ENCODE measurements at places on chromosomes 1 and 21.

DNA sequence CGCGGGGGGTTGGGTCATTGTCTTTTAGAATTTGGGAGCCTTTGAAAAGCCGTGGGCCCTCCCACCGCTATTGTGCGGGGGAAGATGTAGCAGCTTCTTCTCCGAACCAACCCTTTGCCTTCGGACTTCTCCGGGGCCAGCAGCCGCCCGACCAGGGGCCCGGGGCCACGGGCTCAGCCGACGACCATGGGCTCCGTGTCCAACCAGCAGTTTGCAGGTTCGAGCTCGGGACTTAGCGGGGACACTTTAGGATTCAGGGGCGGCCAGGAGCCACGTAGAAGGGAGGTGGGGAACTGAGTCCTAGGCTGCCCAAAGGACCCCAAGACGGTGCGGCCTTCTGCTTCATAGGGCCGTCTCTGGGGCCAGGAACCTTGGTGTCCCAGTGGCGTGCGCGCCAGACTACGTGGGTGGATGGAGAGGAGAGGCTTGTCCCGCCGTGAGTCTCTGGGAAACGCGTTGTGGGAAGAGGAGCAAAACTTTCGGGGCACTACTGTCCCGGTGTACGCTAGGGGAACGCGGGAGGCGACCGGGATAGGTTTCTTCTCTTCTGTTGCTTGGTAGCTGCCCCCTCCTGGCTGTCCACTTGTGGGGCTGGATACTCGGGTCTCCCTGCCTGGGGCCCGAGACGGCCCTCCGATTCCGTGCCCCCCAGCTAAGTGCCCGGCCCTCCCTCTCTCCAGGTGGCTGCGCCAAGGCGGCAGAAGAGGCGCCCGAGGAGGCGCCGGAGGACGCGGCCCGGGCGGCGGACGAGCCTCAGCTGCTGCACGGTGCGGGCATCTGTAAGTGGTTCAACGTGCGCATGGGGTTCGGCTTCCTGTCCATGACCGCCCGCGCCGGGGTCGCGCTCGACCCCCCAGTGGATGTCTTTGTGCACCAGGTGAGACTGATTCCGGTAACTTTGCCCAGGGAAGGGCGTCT lies at the start of gene LIN28A:
Gene LIN28A, plus strand, starts transcription at position 112 of the 918 bp plus-strand sequence. Its CDS starts 75 bp downstream, at position 187.
- no peak for DNase-seq

DNA sequence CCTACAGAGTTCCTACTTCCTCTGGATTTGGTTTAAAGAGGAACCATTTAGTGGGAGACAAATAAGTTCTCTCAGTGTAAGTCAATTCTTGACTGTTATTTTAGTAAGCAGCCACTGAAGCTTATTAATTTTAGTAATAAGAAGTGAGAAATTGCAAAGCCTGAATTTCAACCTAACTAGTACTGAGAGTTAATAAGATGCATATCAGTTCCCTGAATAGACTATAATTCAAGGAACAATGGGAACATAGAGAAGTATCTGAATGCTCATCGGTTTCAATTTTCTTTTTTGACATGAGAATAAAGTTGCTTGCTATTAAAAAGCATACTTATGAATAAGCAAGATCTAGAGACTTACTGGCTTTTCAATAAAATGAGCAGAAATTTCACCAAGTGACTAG lies 8.0 kb upstream of the PPT1 start:
- no peak for DNase-seq

GRCh38 chr1:223724376-223724775 lies 12.0 kb downstream of the CAPN2 start:
- no peak for DNase-seq

GRCh38 chr1:175390522-175391254 lies 198.1 kb upstream of the KIAA0040 start:
- DNase-seq: no peak

DNA sequence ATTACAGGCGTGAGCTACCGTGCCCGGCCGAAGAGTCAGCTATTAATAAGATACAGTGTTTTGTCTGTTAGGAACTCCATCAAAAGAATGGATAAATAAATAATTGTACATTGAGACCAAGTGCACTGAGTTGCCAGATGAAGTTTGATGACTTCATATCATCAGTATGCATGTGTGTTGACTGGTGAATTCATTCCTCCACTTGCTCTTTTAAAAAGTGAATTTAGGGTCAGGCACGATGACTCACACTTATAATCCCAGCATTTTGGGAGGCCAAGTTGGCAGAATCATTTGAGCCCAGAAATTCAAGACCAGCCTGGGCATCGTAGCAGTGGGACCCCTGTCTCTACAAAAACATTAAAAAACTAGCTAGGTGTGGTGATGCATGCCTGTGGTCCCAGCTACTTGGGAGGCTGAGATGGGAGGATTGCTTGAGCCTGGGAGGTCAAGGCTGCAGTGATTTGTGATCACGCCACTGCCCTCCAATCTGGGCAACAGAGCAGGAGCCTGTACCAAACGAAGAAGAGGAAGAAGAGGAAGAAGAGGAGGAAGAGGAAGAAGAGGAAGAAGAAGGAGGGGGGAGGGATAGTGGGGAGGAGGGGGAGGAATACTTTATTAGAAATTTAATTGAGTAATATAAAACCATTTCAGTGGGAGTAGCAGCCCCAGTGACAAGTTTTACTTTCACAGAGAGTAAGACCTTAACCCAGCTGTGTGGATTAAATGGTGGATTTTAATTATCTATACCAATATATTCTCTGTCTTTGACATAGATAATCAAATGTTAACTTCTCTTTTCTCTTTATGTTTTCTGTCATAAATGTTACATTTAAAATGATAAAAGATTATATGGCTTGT lies 74.9 kb downstream of the CCDC18 start:
- peak; percentile 25 for DNase-seq

DNA sequence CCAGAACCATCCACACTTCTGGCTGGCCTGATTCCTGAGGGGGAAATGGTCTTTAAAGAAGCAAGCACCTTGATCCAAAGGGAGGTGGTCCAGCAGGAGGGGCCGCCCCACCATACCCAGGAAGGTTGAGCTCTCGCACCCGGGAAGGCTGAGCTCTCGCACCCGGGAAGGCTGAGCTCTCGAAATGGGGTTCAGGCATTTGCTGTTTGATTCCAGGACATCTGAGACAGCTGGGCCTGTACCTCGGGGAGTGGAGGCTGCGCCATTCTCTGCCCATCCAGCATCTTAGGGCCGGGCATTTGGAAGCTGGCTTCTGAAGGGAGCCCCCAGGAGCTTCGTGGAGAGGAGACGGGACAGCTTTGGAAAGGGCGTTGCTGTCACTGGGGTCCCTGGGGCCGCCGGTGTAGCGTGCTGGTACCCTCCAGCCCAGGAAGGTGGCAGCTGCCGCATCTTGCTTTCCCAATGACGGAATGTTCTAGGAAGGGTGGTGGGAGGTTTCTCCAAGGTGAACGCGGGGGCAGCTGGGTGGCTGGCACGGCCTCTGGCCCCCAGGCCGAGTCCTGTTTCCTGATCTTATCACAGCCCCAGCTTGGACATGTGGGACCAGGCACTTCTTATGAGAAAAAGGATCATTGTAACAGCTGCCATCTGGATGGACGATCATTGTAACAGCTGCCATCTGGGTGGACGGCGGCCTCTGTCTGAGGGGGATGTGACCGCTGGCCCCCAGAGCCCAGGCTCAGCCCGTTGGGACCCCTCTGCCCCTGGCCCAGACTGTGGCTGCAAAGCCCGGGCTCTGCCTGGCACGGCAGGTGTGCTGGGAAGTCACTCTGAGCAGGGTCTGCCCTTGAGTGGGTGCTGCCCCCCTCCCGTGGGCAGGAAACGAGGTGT lies 61.6 kb downstream of the COL18A1 start:
- no peak for DNase-seq

DNA sequence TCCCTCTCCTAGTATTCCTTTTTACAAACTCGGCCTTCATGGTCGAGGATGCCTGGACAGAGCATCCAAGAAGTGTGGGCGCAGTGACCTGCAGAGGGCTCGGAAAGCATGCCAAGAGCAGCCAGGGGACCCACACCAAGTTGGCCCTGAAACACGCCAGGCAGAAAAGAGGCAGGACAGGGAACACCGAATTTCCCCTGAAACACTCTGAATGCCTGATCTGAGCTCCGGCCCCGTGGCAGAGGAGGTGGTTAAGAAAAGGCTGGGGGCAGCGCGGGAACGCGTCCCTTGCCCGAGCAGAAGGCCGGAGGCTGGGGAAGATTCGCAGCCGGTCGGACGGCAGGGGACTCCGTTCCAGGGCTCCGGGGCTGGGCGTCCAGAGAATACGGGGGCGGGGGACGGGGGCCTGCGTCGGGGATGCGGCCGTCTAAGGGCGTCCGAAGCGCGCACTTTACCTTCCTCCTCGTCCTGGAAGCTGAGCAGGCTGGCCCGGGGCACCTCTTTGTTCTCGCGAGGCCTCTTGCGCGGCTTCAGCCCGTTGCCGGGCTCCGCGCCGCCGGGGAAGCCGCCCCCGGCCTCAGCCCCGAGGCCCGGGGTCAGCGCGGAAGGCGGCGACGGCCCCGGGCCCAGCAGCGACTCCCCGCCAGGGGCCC lies 558 bp downstream of the PAXBP1 start:
- peak; percentile 10 for DNase-seq

All from RCC 7860 (cell line).